ENCODE measurements at places on chromosomes 7 and 10.

GRCh38 chr7:37297546-37297945 is 151.1 kb downstream of the ELMO1 start:
- no peak for DNase-seq

GRCh38 chr10:86962136-86962980 is 4.0 kb downstream of the SNCG start:
- DNase-seq, result no peak

GRCh38 chr7:249989-250388 is 40.0 kb upstream of the FOXL3 start:
- no peak for DNase-seq

GRCh38 chr10:85542936-85543730 is 823.5 kb downstream of the GRID1 start:
- DNase-seq, result no peak

- no peak for DNase-seq
These were observed 32.6 kb downstream of the GRID1 start for GRCh38 chr10:86333826-86334487.

- DNase-seq, result no peak
These were observed 103.1 kb upstream of the PARD3 start for GRCh38 chr10:34918060-34918775.

DNA sequence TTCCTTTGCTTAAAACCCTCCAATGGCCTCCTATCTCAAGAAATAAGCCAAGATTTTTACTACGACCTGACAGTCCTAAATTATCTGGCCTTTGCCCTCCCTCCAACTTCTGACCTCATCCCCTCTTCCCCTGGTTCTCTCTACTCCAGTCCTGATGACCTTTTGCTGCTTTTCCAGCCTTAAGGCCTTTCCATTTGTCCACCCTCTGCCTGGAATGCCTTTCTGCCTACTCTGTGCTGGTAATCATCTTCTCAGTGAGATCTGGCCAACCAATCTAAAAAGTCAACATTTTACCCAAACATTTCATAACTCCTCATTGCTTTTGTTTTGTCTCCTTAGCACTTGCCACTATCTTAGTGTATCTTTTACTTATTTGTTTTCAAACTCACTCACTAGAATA is 75.7 kb downstream of the VPS41 start:
- no peak for DNase-seq

GRCh38 chr7:132412435-132412834 is 163.8 kb downstream of the PLXNA4 start:
- DNase-seq, result no peak

All from GM12865 (cell line).